ENCODE measurements at places on chromosomes 12 and 14.

DNA sequence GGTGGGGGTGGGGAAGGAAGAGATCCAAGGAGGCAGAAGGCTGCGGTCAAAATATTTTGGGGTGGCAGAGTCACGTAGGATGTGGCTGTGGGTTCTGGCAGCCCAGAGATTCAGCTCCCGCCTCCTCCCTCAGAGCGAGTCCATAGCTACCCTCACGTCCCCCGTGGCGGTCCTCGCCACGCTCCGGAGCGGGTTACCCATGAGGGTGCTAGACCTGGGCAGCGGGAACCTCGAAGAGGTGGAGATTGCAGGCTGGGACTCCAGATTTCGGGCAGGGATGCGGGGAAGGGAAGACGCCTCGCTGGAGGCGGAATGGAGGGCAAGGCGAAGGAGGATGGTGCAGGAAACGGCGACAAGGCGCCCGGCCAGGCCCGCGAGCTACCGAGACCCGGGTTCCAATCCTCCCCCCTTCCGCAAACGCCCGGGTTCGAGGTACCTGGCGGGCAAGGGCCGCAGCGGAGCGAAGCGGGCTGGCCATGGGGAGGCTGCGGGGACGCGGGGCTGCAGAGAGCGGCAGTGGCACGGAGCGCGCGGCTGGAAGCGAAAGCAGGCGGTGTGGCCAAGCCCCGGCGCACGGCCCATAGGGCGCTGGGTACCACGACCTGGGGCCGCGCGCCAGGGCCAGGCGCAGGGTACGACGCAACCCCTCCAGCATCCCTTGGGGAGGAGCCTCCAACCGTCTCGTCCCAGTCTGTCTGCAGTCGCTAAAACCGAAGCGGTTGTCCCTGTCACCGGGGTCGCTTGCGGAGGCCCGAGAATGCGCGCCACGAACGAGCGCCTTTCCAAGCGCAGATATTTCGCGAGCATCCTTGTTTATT, 46.2 kb downstream of the BCAT1 start:
- no peak for DNase-seq

DNA sequence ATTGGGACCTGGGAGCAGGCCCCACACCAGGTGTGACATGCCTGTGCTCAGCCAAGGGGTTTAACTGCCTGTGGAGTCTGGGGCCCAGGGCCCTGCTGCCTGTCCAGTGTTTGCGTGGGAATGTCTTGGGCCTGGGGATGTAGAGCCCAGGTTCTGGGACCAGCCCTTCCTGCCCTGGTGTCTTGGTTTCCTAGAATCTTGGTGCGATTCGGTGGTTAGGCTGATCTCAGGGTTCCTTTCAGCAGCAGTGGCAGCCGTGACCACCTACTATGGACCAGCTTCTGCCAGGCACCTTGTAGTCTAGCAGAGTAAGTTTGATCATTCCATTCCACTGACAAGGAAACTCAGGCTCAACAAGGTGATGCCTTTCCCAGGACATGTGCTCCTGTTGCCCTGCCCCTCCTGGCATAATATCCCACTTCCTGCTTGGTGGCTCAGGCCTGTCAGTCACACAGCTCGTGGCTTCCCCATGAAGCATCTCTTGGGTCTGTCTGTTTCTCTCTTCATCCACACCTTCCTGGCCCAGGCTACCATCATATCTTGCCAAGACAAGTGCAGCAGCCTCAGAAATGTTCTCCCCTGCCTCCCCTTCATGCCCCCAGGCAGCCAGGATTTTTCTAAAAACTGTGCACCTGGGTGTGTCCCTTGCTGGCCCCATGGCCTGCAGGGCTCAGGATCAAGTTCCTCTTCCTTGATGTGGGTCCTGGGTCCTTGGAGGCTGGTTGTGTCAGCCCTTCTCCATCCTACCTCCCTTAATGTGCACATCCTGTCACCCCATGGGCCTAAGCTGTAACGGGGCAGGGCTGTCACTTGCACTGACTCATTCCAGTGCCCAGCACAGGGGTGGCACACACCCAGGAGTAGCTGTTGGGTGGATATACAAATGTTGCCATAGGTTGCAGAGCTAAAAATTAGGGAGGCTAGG, 101.6 kb downstream of the SLC25A47 start:
- no peak for DNase-seq

- no peak for DNase-seq
Measured at GRCh38 chr12:110338754-110339153, 57.7 kb downstream of the ATP2A2 start.

- DNase-seq, result no peak
Measured at GRCh38 chr12:67752226-67752732, 103.7 kb downstream of the DYRK2 start.

DNA sequence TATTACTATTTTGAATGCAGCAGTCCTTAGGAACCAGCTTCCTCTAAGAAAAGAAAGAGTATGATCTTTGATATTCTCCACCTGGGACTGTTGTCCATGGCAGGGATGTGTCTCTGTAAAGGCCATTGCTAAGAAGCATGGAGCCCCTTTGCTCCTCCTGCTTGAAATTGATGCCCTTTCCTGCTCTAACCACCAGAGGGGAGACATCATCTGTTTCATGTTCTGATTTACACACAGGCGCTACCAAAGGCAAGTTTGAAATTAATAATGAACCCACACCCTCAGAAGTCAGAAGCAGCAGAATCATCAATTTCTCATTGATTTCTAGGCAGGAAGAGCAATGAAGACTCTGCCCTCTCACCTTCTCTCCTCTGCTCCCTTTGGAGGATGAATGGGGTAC, 253.8 kb downstream of the RMST start:
- no peak for DNase-seq

DNA sequence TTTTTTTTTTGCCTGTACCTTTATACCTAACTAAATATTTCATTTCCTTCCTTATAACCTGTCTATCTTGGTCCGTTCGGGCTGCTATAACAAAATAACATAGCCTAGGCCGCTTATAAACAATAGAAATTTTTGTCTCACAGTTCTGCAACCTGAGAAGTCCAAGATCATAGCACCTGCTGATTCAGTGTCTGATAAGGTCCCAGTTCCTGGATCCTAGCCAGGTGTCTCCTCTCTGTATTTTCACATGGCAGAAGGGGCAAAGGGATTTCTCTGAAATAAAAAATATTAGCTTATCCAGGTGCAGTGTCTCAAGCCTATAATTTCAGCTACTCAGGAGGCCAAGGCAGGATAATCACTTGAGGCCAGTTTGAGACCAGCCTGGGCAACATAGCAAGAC, 1046.6 kb upstream of the USP15 start:
- no peak for DNase-seq

GRCh38 chr12:2627835-2628191, 167.0 kb upstream of the FKBP4 start:
- DNase-seq, result no peak

DNA sequence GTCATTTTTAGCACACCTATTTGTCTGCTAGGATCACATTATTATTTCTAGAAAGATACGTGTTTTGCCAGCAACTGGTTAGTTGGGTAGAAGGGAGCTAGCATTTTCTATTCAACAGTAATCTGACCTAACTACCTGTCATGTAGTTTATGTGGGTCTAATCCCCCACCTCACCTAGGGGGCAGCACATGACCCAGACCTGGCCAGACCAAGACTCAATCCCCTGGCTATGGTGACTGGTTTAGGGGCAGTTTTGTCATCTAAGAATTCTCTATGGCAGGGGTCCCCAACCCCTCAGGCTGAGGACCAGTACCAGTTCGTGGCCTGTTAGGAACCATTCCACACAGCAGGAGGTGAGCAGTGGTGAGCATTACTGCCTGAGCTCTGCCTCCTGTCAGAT, 29.5 kb upstream of the EVL start:
- no peak for DNase-seq

- DNase-seq, result no peak
Measured at GRCh38 chr12:116152268-116152667, 125.2 kb downstream of the MED13L start.

GRCh38 chr12:68069275-68069674, 80.0 kb downstream of the IFNG-AS1 start:
- no peak for DNase-seq

DNA sequence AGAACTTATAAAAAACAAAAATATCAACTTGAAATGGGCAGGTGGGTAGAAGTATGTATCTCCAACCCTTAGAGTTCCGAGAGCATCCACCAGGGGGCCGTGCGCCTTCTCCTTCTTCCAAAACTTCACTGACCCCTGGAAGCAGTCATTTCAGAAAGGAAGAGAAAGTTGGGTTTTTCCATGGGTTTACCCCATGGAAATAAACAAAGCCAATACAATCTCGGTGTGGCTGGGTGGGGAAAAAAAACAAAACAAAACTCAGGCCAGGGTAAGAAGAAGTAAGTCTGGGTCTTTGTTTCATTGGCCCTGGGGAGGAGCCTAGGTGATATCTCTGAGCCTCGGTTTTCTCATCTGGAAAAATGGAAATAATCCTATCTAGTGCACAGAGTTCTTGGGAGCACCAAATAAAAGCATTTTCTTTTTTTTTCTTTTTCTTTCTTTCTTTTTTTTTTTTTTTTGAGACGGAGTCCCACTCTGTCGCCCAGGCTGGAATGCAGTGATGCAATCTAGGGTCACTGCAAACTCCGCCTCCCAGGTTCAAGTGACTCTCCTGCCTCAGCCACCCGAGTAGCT, 33.6 kb upstream of the HNF1A start:
- DNase-seq, result peak; percentile 31

- DNase-seq, result no peak
Measured at GRCh38 chr12:61896436-61896835, 363.8 kb upstream of the USP15 start.

DNA sequence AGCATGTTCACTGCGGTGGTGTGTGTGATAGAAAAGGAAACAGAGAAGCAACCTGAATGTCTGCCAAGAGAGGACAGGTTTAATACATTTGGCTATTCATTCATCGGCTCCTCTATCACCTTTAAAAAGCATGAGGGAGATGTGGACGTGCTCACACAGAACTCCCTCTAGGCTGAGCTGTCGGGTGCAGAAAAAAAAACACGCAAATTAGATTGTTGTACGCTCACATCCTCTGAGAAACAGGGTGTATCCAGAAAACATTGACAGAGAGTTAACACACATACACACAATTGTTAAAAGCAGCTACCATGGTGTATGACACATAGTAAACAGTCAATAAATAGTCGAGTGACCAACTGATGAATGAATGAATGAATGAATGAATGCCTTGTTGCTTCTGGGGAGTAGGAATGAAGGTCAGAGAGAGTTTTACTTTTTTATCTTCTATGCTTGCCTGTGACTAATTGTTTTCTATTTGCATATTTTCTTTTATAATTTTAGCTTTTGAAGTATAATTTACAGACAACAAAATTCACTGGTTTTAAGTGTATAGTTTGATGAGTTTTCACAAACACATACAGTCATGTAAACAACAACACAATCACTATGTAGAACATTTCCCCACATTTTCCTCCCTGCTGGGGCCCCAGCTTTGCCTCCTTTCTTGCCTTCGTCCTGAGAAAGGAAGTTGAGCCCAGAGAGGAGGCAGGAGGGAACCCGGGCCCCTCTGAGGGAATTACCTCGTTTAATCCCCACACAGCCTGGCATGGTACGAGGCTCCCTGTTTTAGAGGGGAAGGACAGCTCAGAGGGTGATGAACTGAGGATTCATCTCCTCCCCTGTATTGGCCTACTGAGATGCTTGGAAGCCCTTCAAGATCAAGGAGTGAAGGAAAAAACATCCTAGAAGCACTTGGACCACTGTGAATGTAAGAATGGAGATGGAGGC, 19.7 kb upstream of the FAM222A start:
- DNase-seq, result no peak

GRCh38 chr14:67541448-67542387, 8.6 kb downstream of the PLEKHH1 start:
- no peak for DNase-seq

- no peak for DNase-seq
Measured at GRCh38 chr14:36517242-36518030, 2.6 kb downstream of the NKX2-1 start.

GRCh38 chr12:25840678-25841465, 117.6 kb upstream of the RASSF8 start:
- DNase-seq, result no peak

DNA sequence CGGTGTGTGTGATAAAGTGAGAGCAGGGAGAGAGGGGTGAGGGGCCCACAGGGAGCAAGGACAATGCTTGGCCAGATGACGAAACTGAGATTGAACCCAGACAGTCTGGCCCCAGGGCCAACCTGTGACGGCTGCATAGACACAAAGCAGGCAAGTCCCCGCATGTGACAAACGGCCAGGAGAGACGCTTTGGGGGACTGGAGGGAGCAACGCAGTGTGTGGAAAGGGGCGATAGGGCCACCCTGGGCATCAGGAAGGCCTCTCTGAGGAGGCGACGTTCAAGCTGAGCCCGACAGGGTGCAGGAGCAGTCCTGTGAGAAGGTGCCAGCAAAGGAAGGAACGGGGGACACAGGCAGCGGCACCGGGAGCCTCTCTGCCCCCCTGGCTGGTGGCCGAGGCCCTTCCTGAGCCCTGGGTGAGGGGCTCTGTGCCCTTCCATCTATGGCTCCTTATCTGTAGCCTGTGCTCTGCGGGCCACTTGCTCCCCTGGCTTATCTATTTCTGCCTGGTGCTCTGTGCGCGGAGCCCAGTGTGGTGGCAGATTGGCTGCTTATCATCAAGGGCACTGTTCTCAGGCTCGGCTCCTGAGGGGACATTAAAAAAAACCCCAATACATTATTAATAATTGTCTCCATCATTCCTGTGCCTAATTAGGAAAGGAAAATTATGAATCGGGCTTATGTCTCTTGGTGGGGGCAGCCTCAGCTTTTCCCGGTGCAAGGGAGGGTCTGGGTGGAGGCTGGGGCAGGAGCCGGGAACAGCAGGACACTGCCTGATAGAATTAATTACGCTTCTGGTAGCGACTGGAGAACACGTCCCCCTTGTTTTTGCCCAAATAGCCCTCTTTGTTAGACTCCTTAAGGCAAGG, 39.8 kb downstream of the PRIMA1 start:
- no peak for DNase-seq

GRCh38 chr12:57473886-57474285, 5.8 kb downstream of the ARHGAP9 start:
- DNase-seq, result no peak

- no peak for DNase-seq
Measured at GRCh38 chr12:112190231-112191025, 65.1 kb downstream of the TRAFD1 start.

GRCh38 chr12:109910969-109911348, 10.9 kb downstream of the TCHP start:
- DNase-seq, result no peak

DNA sequence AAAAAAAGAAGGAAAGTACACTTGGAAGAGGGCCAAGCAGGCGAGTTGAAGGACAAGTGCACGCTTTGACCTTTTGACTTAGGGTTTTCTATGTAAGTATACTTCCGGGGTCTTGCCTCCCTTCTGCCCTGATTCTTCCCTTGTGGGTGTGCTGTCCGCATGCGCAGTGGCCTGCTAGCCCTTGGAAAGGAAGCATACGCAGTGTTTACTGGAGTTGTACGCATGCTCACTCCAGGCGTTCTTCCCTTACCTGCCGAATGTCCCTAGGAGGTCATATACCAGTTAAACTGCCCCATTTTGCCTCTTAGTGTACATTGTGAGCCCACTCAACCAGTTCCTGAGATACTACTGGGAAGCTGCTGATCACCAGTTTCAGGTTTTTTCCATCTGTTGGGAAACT, 15.7 kb upstream of the DDHD1 start:
- DNase-seq, result no peak

Data from renal pelvis (tissue), 12 donors.